ENCODE measurements at places on chromosomes 13 and 19.

DNA sequence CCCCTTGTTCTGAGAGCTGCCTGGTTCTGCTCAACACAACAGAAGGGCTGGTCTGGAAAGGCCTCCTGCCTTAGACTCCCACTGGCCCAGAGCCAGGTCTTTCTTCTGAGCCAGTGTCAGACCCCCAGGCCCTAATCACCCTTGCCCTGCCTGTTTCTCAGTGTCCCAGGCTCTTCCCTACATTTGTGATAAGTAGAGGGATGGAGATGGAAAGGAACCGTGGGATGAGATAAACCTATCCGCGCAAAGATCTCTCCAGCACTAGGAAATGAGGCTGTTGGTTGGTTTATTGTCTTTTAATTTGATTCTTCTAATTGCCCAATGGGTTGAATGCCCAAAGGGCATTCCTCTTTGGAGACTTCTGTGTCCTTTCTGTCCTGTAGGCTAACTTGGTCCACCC, 470.0 kb downstream of the TSHZ3 start:
- no peak for DNase-seq

DNA sequence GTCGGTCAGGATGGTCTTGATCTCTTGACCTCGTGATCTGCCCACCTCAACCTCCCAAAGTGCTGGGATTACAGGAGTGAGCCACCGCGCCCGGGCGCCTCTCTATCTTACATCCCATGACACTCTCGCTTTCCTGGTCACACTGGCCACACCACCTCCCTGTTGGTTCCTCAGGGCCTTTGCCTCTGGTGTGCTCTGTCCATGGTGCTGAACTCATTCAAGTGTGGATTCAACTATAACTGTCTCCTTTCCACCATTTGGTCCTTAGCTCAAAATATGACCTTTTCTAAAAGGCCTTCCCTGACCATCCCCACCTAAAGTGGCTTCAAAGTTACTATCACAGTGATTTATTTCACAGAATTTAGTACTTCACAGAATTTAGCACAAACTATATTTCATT, 3.7 kb upstream of the SMIM17 start:
- no peak for DNase-seq

DNA sequence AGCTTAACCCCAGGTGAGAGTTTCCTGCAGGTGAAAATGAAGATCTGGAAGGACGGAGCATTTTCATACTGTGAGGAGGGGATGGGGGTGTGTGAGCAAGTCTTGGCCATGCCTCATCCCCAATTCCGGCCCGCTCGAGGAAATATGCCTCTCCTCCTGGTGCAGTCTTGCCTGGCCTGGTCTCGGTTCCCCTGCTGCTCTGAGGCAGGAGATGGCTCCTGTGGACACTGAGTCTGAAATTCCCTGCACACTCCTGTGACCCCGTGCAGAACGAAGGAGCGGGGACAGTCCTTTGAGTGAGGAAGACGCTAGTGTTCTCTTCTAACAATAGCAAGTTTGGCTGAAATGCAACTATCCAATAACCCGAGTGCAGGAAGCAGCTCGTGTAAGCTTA, 329 bp upstream of the ZNF439 start:
- DNase-seq: no peak

DNA sequence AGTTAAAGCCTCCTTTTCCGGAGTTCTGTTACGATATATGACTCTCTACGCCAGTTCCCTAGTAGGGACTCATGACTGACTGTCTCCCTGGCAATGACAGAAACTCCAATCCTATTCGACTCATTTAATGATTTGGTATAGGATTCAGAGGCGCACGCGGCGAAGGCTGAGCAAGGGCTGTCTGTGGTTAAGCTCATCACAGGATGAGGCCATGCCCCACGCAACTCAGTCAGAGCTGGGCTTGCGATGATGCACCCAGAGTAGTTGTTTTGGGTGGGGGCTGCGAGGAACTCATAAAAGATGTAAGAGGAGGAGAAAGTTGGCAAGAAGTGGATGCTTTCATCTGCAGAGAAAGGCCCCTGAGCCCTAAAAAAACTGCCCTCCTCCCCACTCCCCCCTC, 468 bp upstream of the SERTM1 start:
- DNase-seq: no peak

DNA sequence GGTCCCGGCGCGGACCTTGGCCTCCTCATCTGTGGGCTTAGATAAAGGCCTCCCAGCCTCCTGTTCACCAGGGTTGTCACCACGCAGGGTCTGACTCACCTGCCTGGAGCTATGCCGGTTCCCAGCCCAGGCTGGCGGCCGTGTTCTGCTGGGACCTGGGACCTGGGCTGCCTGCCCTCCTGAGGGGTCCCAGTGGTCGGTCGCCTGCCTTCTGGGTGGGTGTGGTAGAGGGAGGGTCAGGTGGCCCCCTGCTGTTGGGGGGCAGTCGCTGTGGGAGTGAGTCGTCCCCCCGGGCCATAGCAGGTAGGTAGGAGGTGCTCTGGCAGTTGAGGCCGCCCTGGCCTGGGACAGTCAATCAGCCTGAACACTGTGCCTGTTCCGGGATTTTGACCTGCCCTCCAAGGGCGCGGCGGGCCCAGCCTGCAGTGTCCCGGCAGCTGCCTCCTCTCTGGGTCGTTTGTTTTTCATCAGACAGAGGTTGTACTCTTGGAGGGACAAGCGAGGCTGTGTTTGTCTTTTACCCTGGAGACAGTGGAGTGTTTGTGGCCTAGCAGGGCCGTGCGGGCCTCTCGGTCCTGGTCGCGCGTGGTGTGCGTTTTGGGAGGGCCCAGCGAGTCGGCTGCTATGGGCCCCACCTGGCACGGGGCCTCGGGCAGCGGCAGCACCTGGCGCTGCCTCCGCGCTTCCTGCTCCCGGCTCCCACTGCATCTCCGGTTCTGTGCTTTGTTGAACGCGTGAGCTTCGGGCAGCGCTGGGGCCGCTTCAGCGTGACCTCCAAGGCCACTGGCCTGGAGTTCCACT, 2.6 kb downstream of the ADAT3 start:
- no peak for DNase-seq

- DNase-seq: no peak
Observed at GRCh38 chr13:22027566-22027965, 356.7 kb downstream of the FGF9 start.

DNA sequence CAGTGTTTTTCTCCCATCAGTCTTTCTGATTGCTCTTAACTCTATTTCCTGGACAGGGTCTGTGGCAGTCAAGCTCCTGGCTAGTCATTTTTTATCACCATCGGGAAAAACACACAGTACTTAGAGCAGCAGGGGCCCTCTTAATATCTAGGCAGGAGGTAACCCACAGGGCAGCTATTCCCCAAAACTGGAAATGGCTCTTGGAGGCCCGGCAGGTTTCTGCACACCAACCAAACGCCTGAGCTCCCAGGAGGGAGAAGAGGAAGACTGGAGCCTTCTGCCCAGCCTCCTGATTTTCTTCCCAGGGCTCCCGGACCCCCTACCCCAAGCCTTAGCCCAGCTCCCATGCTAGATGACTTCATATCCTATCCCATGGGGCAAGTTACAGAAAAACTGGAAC, 49.3 kb upstream of the VSTM2B start:
- no peak for DNase-seq

- peak; percentile 44 for DNase-seq
Observed at GRCh38 chr19:49017666-49018351, 918 bp upstream of the LHB start.

DNA sequence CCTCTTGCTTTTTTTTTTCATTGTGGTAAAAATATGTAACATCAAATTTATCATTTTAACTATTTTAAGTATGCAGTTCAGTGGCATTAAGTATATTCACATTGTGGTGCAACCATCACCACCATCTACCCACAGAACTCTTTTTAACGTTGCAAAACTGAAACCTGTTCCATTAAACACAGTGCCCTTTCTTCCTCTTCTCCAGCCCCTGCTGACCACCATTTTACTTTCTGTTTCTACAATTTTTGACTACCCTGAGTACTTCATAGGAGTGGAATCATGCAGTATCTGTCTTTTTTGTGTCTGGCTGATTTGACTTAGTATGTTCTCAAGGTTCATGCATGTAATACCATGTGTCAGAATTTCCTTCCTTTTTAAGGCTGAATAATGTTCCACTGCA, 153.1 kb downstream of the FGF9 start:
- no peak for DNase-seq

DNA sequence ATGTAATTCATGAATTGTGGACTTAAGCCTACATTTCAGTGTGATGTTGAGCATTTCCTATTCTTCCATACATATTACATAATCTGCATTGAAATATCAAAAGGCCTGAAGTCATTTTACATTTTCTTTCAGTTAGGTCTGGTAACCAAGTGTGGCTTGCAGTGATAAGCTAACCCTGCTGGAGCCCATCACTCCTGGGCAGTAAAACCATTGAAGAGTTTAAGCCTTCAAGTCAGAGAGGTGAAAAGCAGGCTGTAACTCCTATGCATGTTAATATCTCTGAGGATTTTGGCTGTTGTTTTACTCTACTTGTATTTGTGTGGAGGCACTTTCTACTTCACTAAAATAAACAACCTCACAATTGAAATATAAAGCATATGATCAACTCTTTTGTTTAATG, 248.8 kb downstream of the SLITRK5 start:
- no peak for DNase-seq

DNA sequence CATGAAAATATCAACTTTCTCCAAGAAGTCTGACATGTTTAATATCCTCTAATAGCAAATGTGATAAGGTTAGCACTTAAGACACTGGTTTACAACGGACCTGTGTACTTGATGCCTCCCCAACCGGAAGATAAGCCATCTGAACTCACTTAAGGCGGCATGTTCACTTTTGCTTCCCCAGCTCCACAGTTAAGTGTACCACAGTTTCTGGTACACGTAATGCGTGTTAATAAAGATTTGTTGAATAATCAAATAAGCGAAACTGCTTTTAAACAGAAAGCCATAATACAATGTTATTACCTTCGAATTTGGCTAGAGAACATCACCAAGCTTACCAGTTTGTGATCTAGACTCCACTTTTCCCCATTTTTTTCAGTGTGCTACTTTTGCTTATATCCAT, 1.4 kb upstream of the PAN3 start:
- no peak for DNase-seq

DNA sequence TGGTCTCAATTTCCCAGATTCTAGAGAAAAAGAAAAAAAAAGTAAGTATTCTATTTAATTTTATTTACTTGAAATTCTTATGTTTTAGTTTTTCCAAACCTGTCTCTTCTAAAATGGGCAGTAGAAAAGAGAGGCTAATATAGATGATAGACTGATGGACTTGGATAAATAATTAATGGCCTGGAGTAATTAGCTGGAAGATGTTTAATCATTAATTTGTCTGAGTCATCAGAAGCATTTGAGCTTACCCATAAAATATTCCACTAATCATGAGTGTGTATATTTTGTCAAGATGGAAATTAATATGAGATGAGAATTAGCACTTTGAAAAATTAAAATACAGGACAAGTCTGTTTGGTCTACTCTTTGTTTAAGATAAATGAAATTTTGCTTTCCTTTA, 212.1 kb upstream of the MIR17HG start:
- DNase-seq: no peak

DNA sequence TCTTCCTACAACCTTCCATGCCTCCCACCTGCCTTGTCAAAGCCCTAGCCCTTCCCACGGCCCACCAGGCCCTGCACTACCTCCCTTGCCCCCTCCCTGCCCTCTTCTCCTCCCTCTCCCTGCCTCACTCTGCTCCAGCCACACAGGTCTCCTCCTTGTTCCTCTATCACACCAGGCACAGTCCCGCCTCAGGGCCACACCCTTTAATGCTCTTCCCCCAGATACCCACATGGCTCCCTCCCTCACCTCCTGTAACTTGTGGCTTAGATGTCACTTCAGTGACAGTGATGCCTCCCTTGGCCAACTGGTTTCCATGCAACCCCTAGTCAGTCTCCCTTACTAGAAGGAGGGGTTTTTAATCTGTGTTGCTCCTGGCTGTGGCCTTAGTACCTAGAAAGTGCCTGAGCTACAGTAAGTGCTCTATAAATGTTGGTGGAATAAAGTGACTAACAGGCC, 1.3 kb downstream of the SIRT6 start:
- DNase-seq: no peak

GRCh38 chr13:51638216-51638871, 54.1 kb downstream of the WDFY2 start:
- peak; percentile 65 for DNase-seq
